ENCODE measurements at places on chromosomes 4 and X. TPM values are rescaled to one million over a fixed set of nuclear protein-coding genes. Genes with fewer than 3 reads are reported as not detected.

Gene SUPT20HL1
- total RNA-seq: not detected

- no peaks in the 10 kb centered on the region for H3K4me1 ChIP-seq
- H3K27me3 ChIP-seq: no peaks in the 10 kb centered on the region
- no peak overlapping the region for H3K4me3 ChIP-seq
- no peaks in the 10 kb centered on the region for H3K36me3 ChIP-seq
Observed at GRCh38 chrX:9902656-9903055, 64.5 kb upstream of the CLDN34 start.

GRCh38 chrX:140503714-140504351 is 1.0 kb downstream of the SOX3 start:
- peaks cover 3% of the 10 kb centered on the region for H3K4me1 ChIP-seq
- peak overlapping the region; percentile 78 for H3K4me3 ChIP-seq
- H3K27ac ChIP-seq: no peak overlapping the region
- no peaks in the 10 kb centered on the region for H3K36me3 ChIP-seq
- peak; percentile 75 for DNase-seq
- H3K27me3 ChIP-seq: peaks cover 26% of the 10 kb centered on the region

DNA sequence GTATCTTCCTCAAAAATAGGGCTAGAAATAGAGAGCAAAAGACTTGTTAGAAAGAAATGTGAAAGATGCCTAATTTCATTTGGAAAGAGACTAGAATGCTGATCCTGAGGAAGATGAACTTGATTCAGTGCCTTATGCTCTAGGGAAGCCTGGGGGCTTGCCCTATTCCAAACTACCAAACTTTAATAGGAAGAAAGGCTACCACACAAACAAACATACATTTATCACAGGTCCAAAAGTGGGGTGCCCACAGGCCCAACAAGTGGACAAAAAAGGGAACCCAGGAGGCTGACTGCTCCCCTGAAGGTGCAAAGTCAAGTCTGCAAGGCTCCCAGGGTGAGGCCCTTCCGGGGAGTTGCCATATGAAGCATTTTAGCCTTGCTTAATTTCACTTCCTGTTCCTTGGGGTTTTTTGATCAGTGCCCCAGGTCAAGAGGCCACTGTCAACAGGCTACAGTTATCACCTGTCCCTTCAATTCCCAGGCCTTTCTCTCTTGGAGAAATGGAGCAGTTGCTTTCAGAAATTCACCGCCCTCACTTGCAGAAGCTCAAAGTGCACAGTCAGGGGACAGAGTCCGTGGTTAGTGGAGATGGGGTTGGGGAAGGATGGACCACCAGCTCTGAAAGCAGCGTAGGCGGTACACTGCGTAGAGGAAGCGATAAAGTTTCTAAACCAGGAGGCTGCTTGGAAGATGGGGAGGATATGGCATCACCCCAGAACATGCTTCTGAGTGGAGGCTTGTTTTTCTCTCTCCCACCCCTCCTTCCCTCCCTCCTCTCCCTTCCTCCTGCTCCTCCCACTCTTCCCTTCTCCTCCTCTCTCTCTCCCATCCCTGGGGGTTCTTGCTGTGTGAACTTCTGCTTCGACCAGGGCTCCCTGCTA is 36.4 kb downstream of the TMEM154 start:
- H3K4me1 ChIP-seq: peaks cover 11% of the 10 kb centered on the region
- no peaks in the 10 kb centered on the region for H3K27me3 ChIP-seq
- no peak overlapping the region for H3K4me3 ChIP-seq

GRCh38 chrX:46961574-46962283 is 49.5 kb downstream of the JADE3 start:
- peak; percentile 29 for DNase-seq
- H3K36me3 ChIP-seq: no peaks in the 10 kb centered on the region
- H3K27ac ChIP-seq: no peak overlapping the region

DNA sequence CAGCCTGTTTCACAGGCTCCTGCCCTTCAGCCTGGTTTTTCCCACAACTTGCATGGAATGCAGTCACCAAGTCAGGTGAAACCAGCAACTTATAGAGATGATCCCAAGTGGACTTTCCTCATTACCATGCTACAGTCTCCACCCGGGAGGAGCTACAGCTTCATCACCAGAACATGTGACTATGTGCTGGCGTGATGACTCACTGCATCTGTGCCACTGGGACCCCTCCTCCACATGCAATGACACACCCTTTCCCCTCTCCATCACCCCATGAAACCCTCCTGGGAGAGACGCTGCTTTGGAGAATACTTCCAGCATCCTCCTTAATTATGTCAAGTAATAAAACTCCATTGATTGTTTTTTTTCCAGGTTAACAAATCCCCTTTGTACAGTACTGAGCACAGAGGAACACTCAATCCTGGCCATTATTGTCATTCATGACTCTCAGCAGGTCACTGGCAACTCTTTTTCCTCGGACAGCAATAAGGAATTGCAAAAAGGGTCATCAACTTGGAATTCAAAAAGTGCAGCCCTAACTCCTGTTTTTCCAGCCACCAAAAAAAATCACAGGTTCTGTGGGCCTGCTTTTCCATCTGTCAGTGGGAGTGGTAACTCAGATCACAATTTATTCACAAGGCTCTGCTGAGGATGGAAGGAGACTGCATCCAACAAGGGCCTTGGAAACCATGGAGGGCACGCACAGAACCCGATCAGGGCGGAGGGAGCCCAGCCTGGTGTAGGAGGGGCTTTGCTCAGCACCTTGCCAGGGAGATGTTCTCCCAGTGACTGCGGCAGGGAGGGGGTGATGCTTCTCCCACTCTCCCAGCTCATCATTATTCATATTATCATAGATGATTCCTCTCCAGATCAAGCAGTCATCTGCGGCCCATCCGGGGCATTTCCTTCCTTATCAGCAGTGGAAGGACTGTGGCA is 17.4 kb downstream of the QDPR start:
- H3K27me3 ChIP-seq: no peaks in the 10 kb centered on the region
- DNase-seq: no peak
- no peak overlapping the region for H3K27ac ChIP-seq
- H3K4me3 ChIP-seq: no peak overlapping the region
- peaks cover 5% of the 10 kb centered on the region for H3K4me1 ChIP-seq

Gene TMPRSS11A
- total RNA-seq: not detected

DNA sequence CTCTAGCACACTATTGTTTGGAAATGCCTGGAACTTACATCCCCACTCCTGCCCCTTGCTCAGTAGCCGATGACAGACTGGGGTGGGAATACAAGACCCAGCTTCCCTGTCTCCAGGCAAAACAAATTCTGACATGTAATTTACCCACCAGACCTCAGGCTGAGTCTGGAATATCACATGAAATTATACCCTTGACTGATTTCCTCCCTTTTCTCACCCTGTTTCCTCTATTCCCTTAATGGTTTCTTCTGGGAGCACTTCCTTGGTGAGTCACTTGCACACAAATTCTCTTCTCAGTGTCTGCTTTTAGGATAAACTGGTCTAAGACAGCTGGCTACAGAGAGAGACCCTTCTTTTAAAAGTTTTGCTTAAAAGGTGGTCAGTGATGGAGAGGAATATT is 65.8 kb upstream of the DIPK2B start:
- no peak overlapping the region for H3K4me3 ChIP-seq

DNA sequence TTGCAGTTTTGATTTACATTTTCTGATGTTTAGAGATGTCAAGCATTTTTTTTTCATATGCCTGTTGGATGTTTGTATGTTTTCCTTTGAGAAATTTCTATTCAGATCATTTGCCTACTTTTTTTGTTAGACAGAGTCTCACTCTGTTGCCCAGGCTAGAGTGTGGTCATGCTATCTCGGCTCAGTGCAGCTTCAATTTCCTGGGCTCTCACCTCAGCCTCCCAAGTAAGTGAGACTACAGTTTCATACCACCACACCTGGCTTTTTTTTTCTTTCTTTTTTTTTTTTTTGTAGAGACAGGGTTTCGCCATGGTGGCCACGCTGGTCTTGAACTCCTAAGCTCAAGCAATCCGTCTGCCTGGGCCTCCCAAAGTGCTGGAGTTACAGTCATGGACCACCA is 291.7 kb downstream of the SLITRK2 start:
- H3K4me1 ChIP-seq: no peaks in the 10 kb centered on the region
- no peaks in the 10 kb centered on the region for H3K27me3 ChIP-seq
- DNase-seq: no peak
- no peak overlapping the region for H3K27ac ChIP-seq
- H3K36me3 ChIP-seq: no peaks in the 10 kb centered on the region
- no peak overlapping the region for H3K4me3 ChIP-seq

GRCh38 chrX:48989483-48989882 is 12.6 kb downstream of the GRIPAP1 start:
- no peak overlapping the region for H3K27ac ChIP-seq
- H3K36me3 ChIP-seq: no peaks in the 10 kb centered on the region
- DNase-seq: no peak
- H3K27me3 ChIP-seq: no peaks in the 10 kb centered on the region
- no peak overlapping the region for H3K4me3 ChIP-seq

- no peak overlapping the region for H3K4me3 ChIP-seq
- no peaks in the 10 kb centered on the region for H3K4me1 ChIP-seq
- H3K27ac ChIP-seq: no peak overlapping the region
- no peaks in the 10 kb centered on the region for H3K36me3 ChIP-seq
- DNase-seq: no peak
Observed at GRCh38 chr4:81256059-81256970, 41.3 kb upstream of the PRKG2 start.

- no peaks in the 10 kb centered on the region for H3K27me3 ChIP-seq
- DNase-seq: no peak
- H3K4me3 ChIP-seq: no peak overlapping the region
- H3K27ac ChIP-seq: no peak overlapping the region
Observed at GRCh38 chrX:85288992-85289723, 45.4 kb downstream of the ZNF711 start.

Gene MBTPS2
- 8.4 TPM for total RNA-seq

DNA sequence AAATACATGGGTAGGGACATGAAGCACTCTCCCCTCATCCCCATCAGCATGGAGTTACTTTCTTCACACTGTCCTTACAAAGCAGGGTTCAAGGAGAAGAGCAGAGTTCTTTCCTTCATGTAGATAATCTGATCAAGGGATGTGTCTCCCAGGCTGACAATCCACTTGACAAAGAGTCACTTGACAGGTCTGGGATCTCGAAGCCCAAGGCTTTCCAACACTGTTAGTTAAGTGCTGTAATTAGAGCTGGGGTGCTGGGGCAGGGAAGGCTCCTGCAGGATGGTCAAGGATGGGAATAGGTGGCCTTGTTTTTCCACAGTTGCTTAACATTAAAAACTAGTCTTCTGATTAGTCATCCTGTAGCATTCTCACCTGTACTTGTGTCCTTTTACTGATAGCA is 38.0 kb downstream of the CCNG2 start:
- H3K4me1 ChIP-seq: peaks cover 14% of the 10 kb centered on the region
- no peak overlapping the region for H3K27ac ChIP-seq
- no peak overlapping the region for H3K4me3 ChIP-seq
- H3K36me3 ChIP-seq: no peaks in the 10 kb centered on the region

Gene RTL9
- 0.22 TPM for total RNA-seq

- H3K4me1 ChIP-seq: peaks cover 10% of the 10 kb centered on the region
- peaks cover 42% of the 10 kb centered on the region for H3K27me3 ChIP-seq
- peak; percentile 87 for DNase-seq
- H3K36me3 ChIP-seq: no peaks in the 10 kb centered on the region
Observed at GRCh38 chr4:7719354-7720174, 220.1 kb downstream of the AFAP1 start.

DNA sequence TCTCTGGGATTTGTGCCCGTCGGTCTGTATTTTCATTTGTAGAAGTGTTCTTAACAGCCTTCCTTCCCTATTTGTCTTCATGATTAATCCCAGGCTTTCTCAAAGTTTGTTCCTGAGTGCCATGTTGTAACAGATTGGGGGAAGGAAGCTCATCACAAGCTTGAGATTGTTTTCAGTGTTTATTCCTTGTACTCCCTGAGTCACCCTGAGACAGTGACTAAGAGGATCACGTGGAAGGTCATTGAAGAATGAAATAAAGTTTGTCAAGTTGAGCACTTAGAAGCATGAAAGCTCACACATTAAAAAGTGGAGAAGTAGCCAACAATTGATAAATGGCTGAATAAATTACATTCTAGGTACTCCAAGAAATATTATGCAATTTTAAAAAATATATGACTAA is 153.5 kb upstream of the FAM241A start:
- H3K27ac ChIP-seq: no peak overlapping the region
- H3K4me3 ChIP-seq: no peak overlapping the region
- H3K36me3 ChIP-seq: no peaks in the 10 kb centered on the region
- DNase-seq: no peak
- H3K27me3 ChIP-seq: no peaks in the 10 kb centered on the region

GRCh38 chrX:133849676-133850075 is 135.7 kb downstream of the GPC3 start:
- no peaks in the 10 kb centered on the region for H3K36me3 ChIP-seq
- no peak overlapping the region for H3K4me3 ChIP-seq
- no peak for DNase-seq
- H3K27ac ChIP-seq: no peak overlapping the region
- peaks cover 39% of the 10 kb centered on the region for H3K4me1 ChIP-seq
- no peaks in the 10 kb centered on the region for H3K27me3 ChIP-seq

Gene CLCN4
- total RNA-seq: 6.5 TPM

Gene GPR173
- 6.3 TPM for total RNA-seq

DNA sequence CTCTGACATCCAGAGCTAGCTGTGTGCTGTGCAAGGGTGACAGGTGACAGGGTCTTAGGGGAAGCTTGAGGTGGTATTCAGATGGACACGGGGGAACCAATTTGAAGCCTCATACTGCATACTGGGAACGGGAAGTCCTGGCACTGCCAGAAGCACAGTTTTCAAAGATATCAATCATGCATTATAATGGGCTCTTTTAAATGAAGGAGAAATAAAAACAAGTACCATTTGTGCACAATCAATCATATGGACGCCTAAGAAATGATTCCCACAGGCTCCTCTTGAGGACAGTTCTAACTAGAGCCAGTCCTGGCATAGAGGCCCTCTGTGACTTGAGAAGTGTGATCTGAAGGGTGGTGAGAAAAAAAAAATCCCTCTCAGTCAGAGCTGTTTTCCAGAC is 50.9 kb downstream of the TSC22D3 start:
- no peak overlapping the region for H3K4me3 ChIP-seq
- no peaks in the 10 kb centered on the region for H3K27me3 ChIP-seq
- no peak for DNase-seq
- no peaks in the 10 kb centered on the region for H3K36me3 ChIP-seq

- H3K36me3 ChIP-seq: no peaks in the 10 kb centered on the region
- no peaks in the 10 kb centered on the region for H3K4me1 ChIP-seq
- DNase-seq: no peak
Observed at GRCh38 chr4:150874338-150875226, 140.5 kb downstream of the LRBA start.

Gene FHIP1A
- total RNA-seq: 25.7 TPM

Gene RAB39B
- total RNA-seq: 8.7 TPM

Gene MAN2B2
- total RNA-seq: 6.3 TPM
